Hippocampal formation (tissue), 2 donors: ENCODE measurements at places on chromosomes 6 and 20.

DNA sequence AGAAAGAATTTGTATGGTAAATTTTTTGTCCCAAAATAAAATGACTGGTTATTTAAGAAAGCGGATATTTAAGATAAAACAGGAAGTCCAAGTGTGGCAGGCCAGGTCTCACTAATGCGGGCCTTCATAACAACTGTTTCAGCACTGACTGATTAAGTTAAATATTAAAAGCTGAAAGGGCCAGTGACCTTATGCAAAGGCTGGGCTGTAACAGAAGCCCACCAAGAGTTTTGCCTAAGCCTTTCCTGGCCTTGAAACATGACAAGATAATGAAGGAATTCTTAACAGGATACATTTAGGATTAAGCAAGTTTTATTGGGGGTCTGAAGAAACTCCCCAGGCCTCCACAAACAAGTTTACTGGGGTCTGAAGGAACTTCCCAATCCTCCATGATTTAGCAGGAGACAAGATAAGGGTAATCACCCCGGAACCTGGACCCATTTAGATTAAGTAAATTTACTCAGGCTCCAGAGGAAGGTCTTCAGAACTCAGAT, 36.3 kb downstream of the ZNF133 start:
- no peak for DNase-seq

- no peak for DNase-seq
Measured at GRCh38 chr6:71446470-71446869, 157.9 kb downstream of the OGFRL1 start.

DNA sequence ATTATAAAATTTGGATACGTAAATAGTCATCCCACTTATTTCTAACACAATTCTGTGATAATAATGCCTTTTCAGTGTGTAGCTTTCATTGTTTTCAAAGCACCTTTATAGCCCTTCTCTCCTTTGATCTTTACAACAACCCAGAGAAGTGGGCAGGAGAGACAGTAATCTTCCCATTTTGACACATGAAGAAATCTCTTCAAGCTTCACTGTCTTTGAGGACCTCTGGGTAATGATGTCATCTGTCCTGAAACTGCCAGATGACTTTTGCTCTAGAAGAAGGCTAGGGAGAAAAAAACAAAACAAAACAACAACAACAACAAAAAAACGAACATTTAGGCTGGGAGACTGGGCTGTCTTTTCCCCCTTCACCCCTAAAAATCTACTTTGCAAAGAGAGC, 203.0 kb downstream of the KCNQ5 start:
- no peak for DNase-seq

GRCh38 chr6:150184850-150185731, 42.2 kb downstream of the PPP1R14C start:
- no peak for DNase-seq

DNA sequence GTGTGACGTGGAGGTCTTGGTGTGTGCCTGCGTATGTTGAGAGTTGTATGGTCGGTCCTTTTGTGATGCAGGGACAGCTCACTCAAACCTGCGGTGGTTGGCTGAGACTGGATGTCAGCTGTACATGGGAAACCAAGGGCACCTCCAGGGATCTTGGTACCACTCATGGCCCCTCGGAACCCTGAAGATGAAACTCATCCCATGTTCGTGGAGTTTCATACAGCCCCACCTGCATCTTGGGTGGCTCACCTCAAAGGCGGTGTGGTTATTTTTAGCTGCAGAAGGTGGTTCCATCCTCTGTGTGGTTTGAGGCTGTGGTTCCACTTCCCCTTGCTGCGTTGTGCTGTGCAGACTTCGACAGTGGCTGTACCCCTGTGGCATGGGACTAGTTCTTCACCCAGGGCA, 52.6 kb upstream of the SLC22A1 start:
- DNase-seq: no peak

- no peak for DNase-seq
Measured at GRCh38 chr20:34254979-34255378, 13.8 kb downstream of the ASIP start.
